ENCODE measurements at places on chromosomes 5 and 9.

DNA sequence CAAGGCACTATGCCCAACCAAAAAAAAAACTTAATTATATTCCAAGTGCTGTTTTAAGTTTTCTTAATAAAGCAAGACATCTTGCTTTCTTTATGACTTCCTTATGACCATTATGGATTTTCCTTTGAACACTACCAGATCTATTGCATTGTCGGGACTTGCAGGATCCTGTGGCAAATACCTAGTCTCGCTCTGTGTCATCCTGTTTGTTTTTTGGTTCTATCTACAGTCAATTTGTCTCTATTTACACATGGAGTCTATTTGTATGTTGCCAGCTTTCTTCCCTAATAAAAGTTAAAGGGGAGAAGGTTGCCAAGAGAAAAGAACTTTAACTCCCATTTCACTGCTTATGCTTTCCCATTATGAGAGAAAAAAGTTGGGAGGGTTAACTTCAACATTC, 4.9 kb downstream of the HINT1 start:
- no peak for DNase-seq

DNA sequence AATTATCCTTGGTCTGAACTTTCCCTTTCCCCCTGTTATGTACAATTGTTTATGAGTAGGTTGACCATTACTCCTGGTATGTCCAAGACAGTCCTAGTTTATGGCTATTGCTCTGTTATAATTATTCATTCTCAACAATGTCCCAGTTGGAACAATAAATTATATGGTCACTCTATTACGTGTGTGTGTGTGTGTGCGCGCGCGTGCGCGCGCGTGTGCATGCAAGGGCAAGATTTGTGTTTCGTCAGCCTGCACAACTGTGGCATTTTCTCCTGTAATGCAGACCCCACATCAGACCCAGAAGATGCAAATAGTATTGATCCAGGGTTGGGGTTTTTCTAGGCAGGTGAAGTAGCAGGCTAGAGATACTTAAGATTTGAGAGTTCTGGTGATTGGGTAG, 88.4 kb downstream of the ESM1 start:
- no peak for DNase-seq

- no peak for DNase-seq
Observed at GRCh38 chr5:74541381-74541781, 99.1 kb downstream of the ENC1 start.

DNA sequence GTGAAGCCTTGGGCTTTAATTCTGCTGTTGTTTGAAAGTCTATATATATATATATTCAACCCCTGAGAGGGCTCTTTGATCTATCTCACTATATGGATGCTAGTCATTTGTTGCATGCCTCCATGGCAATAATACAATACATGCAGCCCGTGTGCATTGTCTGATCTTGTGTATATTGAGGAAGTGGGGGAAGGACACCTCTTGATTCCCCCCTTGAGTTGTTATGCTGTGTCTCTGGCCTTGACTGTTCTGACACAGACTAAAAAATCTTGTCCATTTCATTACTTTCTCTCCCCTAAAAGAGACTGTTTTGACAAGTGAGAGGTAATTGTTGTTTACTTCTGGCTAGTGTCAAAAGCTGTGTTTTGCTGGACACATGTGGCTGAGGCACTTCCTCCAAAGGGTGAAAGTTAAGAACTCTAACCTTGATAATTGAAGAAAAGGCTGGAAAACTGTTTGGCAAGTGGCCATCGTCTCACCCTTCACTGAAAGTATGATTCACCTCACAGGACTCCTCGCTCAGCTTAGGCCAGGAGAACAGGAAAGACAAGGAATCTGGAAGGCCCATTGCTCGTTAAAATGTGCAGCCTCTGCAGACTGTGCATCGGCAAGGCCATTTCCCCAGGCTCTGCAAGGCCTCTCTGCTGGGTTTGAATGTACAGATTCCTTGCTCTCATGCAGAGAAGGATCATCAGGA, 304.0 kb downstream of the PRELID2 start:
- DNase-seq, result no peak

- DNase-seq, result no peak
Observed at GRCh38 chr5:152007653-152008335, 83.1 kb upstream of the GLRA1 start.

GRCh38 chr5:118777189-118777736, 211.1 kb downstream of the DTWD2 start:
- no peak for DNase-seq

DNA sequence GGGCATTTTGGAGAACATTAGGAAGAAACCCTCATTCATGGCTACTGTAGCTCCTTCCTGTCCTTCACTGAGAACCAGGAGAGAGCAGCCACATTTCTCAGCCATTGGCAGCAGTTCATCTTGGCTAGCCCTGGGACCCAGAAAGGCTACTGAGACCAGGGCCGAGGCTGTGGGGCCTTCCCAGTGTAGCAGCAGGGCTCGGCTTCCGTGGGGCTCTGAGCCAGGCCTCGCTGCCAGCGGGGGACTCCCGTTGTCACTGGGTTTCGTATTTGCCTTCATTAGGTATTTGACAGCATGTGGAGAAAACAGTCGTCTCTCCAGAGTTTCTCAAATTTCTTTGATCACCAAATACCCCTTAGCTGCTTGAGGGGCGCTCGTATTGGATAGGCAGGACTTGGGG, 37.3 kb upstream of the PRDM12 start:
- DNase-seq, result no peak

DNA sequence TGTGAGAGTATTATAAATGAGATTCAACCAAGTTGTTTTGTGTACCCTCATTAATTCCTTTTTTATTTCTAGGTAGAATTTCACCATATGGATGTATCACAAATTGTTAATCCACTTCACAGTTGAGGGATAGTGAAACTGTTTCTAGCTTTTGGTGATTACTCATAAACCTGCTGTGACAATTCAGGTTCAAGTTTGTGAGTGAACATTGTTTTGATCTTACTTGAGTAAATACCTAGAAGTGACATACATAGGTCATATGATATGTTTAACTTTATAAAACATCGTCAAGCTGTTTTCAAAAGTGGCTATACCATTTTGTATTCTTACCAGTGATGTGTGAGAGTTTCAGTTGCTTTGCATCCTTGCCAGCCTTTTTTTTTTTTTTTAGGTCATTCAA, 112.9 kb downstream of the CAMK4 start:
- DNase-seq, result peak; percentile 5

DNA sequence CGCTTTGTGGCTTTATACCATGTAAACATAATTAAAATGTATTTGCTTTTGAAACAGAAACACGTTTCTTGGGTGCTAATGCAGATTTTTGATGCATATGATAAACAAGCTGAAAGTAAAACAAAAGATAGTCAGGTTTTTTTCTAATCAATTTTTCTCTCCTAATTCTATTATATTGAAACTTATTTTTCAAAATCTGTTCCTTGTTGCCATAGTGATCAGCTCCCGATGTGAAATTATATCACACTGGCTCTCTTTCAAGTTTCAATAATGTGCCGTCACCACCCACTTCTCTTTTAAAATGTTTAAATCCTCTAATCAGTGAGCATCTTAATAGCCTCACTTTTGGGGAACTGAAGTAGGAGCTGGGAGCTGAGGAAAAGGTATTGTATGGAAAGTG, 36.4 kb upstream of the DAPK1 start:
- no peak for DNase-seq

DNA sequence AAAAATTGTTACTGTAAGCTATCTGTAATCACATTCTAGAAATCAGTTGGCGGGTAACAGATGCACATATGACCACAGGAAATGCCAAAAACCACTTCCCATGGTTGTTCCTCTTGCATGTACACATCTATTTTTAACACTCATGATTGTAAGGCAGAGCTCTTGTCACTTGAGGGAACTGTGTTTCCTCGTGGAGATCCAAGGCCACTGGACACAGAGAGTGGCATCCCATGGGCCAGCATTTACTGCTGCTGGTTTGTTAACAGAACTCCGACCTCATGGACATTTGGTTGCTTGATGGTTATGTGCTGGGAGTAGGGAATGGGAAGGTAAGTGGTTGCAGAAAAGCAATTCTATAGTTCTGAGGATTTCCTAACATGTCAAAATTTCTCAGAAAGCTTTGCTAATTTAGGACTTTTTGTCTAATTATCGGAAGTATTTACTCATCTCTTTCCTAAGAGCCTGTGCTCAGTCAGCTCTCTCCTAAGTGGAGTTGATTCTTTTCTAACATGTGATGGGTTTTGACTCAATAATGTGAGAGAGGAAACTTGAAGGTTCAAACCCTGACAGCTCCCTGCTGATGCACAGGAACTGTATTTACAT, 202.0 kb upstream of the NR3C1 start:
- no peak for DNase-seq
